Retina (tissue), 1 donor: ENCODE measurements at places on chromosomes 7 and 10.
A peak's percentile ranks its signal among the peaks of the same experiment; 100 is the strongest.

- DNase-seq: no peak
Measured at GRCh38 chr10:24952143-24952706, at the start of gene PRTFDC1. PRTFDC1 (minus strand) TSS chr10:24952606; CDS start chr10:24952575, 31 bp downstream.

GRCh38 chr10:44460416-44460815, 75.5 kb upstream of the CXCL12 start:
- DNase-seq: no peak

- no peak for DNase-seq
Measured at GRCh38 chr7:79912213-79912633, 222.4 kb upstream of the GNAI1 start.

- DNase-seq: no peak
Measured at GRCh38 chr10:83816942-83817341, 322.4 kb upstream of the GHITM start.

DNA sequence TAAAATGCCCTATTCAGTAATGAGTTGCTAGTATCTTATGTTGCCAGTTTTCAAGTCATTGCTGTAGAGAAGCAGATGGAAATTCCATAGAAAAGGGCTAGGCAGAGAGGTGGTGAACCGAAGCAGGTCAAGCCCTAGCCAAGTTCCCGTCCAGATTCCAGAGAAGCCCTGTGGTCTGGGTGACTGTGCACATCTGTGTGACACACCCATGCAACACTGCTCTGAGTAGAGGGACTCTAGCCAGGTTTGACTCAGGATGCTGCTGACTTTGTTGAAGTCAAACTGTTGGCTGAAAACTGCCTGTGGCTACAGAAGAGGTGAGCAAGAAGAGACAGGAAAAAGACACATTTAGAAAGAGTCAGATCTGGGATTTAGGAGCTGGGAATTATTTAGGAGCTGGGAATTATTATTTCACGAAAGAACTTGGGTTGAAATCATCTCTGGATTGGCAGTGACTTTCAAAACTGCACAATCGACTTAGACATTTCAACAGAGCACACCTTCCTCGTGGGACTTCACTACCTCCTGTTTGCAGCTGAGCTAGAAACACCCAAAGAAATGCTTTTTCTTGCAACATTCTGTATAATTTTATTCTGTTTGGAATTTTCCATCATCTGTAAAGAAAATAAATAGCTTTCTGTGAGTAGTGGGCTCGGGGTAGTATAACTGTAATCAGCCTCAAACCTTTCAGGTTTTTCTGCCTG, 149.1 kb upstream of the PRKCQ start:
- no peak for DNase-seq

DNA sequence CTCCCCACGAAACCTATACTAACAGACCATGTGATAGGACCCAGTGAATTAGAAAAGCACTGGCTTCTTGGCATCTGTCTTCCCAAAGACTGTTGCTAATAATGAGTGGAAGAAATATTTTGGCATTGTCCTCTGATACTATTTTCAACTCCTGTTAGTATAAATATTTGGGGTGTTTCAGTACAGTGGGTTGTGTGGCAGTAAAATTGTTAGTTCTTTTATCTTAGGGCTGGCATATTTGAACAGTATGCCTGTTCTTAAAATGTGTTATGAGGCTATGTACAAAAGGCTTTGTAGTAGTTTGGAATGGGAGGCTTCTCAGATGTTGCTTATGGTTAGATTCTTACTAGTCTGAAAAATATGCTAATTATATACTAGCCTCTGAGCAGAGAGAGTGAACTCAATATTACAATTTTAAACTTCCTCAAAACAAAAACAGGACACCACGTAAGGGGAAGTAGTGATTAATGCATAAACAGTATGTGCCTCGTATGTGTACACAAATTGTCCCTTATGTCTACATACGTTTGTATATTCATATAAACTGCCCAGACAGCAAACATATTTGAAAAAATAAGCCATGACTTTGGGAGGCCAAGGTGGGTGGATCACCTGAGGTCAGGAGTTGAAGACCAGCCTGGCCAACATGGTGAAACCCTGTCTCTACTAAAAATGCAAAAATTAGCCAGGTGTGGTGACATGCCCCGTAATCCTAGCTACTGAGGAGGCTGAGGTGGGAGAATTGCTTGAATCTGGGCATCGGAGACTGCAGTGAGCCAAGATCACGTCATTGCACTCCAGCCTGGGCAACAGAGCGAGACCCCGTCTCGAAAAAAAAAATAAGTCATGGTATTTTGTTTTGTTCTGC, 115.4 kb downstream of the ARID5B start:
- DNase-seq: no peak

DNA sequence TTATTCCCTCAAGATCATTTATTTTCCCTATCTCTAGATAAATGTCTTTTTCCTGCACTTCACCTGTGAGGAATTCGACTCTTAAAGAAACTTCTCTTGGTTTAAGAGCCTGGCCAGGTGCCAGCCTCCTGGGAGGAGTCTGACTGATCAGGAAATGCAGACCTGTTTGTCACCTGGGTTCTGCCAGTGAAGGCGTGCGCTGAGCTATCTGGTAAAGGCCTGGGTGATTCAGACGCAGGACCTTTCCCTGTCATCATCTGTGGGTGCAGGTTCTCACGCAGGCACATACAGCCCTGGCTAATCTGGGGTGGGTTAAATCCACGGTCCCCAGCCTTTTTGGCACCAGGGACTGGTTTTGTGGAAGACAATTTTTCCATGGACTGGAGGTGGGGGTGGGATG, 65.3 kb upstream of the AQP1 start:
- no peak for DNase-seq

DNA sequence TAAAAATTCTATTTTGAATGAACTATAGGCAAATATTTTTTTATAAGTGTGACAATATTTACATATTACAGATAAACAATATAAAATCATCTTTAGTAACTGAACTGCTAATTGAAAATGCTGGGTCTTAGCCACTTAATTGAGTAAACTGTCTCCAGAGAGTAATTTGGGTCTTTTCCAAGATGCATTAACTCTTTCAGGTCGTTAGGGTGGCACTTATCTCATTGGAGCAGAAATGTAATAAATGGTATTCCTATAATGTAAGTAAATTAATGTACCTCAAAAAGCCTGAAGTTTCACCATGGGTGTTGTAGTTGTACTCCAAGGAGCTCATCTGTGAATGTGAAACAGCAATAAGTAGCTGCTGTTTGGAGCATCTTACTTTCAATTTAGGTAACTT, 208.5 kb downstream of the EXOC4 start:
- no peak for DNase-seq

GRCh38 chr10:12902135-12902572, 99.4 kb downstream of the CCDC3 start:
- DNase-seq: peak; percentile 61

GRCh38 chr10:104440221-104440620, 86.6 kb downstream of the CFAP58 start:
- DNase-seq: no peak
